Activated CD4-positive, alpha-beta T cell treated with anti-CD3 and anti-CD28 coated beads, Interleukin-2, amount 50 U/mL, for 16 hours (primary cell): ENCODE measurements at places on chromosomes 3 and 15.

DNA sequence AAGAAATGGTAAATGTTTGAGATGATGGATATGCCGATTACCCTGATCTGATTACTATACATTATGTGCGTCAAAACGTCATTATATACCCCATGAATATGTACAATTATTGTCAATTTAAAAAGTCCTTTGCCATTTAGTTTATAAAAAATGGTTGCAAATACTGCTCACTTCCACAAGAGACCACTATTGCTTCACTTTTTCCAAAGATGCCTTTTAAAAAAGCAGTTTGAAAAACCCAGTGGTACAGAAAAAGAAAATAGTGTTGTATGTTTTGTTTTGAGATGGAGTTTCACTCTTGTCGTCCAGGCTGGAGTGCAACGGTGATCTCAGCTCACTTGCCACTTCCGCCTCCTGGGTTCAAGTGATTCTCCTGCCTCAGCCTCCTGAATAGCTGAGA, 39.3 kb downstream of the EDEM1 start:
- peak; percentile 17 for DNase-seq

- no peak for DNase-seq
Measured at GRCh38 chr15:34119291-34119690, 17.4 kb downstream of the PGBD4 start.

DNA sequence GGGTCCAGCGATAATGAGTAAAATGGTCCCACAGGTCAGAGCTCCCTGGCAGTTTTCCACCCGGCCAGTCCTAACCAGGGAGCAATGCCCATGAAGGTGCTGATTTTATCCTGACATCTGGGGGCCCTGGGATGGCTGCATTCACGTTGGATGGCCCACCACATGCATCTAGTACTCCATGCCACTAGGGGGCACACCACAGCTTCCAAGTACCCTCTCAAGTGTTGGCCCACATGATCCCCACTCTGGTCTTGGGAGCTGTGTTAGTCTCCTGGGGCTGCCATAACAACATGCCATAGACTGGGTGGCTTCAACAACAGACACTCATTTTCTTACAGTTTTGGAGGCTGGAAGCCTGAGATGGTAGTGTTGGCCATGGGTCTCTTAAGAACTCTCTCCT, 225.5 kb downstream of the SLCO3A1 start:
- DNase-seq: peak; percentile 28

- no peak for DNase-seq
Measured at GRCh38 chr3:157520485-157521150, 17.4 kb upstream of the VEPH1 start.

DNA sequence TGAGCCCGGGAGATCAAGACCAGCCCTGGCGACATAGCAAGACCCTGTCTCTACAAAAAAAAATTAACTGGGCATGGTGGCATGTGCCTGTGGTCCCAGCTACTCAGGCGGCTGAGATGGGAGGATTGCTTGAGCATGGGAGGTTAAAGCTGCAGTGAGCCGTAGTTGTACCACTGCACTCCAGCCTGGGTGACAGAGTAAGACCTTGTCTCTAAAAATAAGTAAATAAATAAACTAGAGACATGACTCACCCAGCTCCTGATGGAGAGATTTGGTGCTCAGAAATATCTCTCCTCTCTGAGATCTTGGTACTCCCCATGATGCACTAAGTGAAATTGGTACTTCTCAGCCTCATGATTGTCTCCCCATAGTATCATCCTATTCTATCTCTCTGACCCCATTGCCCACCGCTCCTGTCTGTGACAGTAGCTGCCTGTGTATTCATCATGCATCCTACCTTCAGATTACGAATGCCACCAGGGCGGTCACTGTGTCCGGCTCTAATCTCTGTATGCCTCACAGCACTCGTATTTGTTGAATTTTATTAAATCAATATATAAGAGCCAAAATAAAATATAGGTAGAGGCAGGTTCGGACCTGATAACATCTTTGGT, 50.9 kb downstream of the ABHD2 start:
- DNase-seq: no peak

- DNase-seq: no peak
Measured at GRCh38 chr15:100751585-100751984, 128.0 kb upstream of the ALDH1A3 start.

DNA sequence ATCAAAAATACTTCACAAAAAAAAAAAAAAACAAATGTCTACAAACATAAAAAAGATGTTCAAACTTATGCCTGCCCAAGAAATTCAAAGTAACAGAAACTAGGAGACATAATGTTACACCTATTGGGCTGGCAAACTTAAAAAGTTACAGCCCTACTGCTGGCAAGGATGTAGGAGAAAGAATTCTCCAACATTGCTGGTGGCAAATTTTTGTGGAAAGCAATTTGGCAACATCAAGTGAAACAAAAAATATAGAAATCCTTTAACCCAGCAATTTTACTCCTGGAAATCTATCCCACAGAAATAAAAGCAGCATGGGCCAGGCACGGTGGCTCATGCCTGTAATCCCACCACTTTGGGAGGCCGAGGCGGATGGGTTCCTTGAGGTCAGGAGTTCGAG, 73.2 kb downstream of the STAG1 start:
- DNase-seq: no peak

- peak; percentile 89 for DNase-seq
Measured at GRCh38 chr3:100710261-100710968, 1.1 kb downstream of the TFG start.

- DNase-seq: no peak
Measured at GRCh38 chr3:12629560-12629959, 34.4 kb downstream of the RAF1 start.

DNA sequence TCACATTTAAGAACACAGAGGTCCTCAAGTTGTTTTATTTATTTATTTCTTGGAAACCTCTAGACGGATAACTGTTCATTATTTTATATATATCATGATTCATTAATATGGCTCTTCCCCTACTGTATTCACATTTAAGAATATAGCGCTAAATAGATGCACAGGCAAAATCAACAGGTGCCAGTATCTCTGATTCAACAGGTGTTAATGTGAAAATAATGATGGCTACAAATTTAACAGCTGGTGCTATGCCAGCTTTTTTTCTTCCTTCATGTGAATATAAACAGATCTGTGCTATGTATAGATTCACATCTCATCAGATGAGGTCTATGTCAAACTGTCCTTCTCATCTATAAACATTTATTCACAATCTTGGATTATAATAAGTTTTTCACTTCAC, 218.5 kb upstream of the NR2F2 start:
- DNase-seq: no peak

GRCh38 chr3:141644931-141645330, 93.2 kb upstream of the RNF7 start:
- peak; percentile 71 for DNase-seq

DNA sequence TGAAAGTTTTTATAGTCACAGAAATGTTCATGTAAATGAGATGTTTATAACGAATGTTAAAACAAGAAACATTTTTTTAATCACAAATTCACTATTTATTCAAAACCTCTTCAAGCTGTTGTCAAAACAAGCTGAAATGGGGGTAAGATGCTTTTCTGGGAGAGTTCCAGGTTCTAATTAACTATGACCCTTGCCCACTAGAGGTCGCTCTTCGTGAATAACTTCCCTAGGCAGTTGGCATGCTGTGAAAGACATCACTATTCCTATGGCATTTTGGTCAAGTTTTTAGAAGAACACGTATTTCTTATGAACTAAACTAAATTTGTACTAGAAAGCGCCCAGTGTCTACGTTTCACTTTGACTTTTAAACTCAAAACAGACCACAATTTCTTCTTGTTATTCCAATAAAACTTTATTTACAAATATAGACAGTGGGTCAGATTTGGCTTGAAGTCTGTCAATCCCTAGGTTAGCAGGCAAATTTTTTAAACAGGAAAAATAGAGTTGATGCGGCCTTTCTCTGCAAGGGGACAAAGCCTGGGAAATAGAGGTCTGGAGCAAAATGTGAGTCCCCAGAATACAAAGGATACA, 62.8 kb upstream of the CMTM8 start:
- peak; percentile 65 for DNase-seq

DNA sequence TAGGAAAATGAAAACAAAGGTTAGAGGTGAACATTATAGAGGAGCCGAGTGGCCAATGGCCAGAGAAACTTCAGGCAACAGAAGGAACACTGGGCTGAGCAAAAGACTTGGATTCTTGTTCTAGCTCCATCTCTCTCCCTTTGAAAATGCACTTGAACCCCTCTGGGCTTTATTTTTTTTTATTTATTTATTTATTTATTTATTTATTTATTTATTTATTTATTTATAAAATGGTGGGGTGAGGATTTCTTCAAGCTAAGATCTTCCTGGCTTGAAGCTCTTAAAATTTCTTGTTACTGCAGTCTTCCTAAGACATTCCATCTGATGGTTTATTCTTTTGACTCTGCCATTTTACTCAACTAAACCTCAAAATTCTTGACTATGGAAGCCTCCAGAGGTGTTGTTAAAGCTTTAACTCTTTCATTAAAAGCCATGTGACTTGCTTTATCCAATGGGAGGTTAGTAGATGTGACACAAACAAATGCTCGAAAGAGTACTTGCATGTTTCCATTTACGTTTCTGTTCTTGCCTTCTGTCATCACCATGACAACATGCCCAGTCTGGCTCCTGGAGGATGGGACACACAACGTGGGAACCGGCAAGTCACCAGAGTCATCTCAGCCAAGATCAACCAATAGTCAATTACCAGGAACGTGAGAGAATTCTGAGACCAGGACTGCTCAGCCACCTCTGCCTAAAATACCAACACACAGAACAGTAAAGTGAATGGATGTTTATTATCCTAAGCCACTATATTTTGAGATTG, 325.2 kb upstream of the CTNNB1 start:
- no peak for DNase-seq

DNA sequence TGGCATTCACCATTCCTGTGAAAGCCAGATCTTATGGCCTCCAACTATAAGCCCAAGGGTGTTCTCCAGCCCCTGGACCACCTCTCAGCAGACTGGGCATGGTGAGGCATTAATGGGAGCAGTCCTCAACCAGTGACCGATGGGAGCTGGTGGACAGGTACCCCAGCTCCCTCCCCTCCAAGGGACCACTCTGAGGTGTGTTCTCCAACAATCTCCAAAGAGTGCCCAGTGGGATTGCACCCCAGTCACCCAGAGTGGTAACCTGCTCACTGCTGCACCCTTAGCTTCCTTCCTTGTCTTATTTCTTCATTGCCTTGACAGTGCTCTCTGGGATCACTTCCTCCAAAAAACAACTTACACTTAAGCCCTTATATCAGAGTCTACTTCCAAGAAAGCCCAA, 8.2 kb upstream of the ITGA11 start:
- no peak for DNase-seq

- no peak for DNase-seq
Measured at GRCh38 chr3:30512576-30512975, 93.8 kb upstream of the TGFBR2 start.

DNA sequence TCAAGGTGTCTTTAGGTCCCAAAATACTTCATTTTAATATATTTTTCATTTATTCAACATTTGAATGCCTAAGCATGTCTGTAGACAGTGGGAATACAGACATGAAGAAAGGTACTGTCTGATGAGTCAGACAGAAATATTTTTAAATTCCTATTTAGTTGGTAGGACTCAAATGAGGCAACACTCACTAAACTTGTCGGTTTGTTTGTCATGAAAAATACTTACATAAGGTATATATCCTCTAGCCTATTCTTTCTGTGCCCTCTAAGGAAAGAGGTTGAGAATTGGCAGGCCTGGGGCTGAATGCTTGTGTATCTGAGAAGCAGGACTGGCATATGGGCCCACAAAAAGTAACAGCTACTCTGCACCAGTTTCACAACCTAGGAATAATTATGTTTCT, 423.6 kb upstream of the MDFIC2 start:
- DNase-seq: no peak

- DNase-seq: no peak
Measured at GRCh38 chr3:134054231-134054630, 24.5 kb upstream of the SLCO2A1 start.

DNA sequence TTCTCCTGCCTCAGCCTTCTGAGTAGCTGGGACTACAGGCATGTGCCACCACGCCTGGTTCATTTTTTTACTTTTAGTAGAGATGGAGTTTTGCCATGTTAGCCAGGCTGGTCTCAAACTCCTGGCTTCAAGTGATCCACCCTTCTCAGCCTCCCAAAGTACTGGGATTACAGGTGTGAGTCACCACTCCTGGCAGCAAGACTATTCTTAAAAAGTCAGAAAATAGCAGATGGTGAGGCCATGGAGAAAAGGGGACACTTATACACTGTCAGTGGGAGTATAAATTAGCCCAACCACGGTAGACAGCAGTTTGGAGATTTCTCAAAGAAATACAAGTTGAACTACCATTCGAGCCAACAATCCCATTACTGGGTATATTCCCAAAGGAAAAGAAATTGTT, 603.3 kb upstream of the TBL1XR1 start:
- no peak for DNase-seq

- DNase-seq: no peak
Measured at GRCh38 chr3:136730595-136731273, 21.4 kb downstream of the STAG1 start.

DNA sequence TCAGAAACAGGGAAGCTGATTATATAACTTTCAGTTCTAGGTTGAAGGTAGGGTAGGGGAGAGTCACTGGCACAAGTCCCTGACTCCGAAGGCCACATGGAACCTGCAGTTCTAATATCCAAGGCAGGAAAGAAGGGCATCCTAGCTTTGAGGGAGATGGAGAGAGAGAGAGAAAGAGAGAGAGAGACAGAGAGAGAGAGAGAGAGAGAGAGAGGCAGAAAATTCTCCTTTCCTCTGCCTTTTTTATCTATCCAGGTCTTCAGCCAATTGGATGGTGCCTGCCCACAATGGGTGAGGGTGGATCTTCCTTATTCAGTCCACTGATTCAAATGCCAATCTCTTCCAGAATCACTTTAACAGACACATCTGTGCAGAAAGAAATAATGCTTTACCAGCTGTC, 35.7 kb upstream of the TMEM45A start:
- DNase-seq: no peak

DNA sequence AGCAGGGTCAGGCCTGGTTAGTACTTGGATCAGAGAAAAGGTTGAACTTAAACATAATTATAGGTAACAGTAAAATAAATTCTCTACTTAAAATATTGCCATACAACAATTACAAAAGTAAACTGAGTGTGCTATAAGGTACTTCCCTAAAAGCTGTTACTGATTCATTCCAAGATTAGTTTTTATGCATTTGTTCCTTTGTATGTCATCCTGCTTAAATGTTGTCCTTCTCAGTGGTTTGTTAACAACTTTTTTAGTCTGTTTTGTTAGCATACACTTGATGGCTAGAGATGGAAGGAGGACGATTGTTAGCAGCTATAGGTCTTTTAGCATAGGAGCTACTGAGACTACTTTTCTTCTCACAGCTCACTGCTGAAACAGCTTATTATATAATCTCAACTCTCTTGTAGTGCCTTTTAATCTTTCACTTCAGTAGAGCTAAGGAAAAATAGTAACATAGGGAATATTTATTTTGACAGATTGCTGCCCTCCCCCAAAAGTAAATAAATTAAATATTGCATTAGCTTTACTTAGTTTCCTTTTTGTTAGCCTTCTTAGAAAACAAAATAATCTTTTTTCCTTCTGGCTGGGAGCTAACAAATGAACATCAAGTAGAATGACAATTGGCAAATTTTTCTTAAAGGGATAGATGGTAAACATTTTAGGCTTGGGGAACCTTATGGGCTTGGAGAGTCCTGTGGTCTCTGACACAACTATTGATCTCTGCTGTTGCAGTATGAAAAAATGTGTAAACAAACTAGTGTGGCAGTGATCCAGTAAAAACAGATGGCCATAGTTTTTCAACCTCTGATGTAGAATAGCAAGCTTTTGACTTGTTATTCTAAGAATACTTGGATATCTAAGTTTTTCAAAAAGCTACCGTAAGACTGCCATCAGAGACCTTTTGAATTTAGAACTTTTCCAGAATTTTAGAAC, 39.5 kb downstream of the USP8 start:
- peak; percentile 45 for DNase-seq
